ENCODE measurements at places on chromosomes 6 and 20. TPM values are rescaled to one million over a fixed set of nuclear protein-coding genes. Genes with fewer than 3 reads are reported as not detected.

FOXQ1 gene
- total RNA-seq, result 0.52 TPM

TMEM151B gene
- total RNA-seq, result 0.37 TPM

CNR1 gene
- total RNA-seq, result 0.87 TPM

PTGIS gene
- not detected for total RNA-seq

MICA gene
- total RNA-seq, result 75.4 TPM

ANKEF1 gene
- 4.4 TPM for total RNA-seq

ERVFRD-1 gene
- not detected for total RNA-seq

GRCh38 chr20:61708891-61709290, 356.8 kb downstream of the TAF4 start:
- DNase-seq, result no peak

DNA sequence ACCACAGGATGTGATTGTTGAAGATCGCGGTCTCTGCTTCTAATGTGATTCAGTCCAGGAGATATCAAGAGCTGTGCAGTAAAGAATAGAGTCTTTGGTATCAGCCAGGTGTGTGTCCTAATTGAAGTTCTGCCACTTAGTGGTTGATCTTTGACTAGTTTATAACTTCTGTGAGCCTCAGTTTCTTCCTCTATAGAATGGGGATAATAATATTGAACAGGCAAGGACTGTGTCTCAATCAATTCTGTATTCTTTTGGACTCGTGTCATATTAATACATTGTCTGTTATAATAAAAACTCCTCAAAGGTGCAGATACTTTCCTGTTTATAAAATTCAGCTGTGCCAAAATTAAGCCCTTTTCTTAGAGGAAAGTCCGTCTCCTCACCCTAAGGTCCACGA, 23.1 kb upstream of the NCOA6 start:
- DNase-seq, result no peak

- DNase-seq, result no peak
Measured at GRCh38 chr6:88890860-88891845, 72.3 kb downstream of the RNGTT start.

DNA sequence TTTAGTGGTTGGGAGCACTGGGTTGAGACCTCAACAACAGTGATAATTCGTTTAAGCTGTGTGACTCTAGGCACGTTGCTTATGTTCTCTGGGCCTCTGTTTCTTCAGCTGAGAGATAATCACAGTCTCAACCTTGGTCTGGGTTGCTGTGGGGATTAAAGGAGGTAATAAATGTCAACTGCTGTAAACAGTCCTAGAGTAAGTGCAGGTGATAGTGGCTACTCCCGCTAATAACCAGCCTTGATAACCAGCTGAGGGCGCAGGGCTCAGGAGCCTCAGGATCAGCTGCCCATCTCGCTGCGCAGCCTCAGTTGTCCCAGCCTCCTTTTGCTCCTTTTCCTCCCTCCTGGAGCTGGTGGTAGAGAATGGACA, 58.0 kb downstream of the JARID2 start:
- no peak for DNase-seq

GRCh38 chr20:48823960-48824498, 3.8 kb downstream of the PREX1 start:
- DNase-seq, result peak; percentile 37

DNA sequence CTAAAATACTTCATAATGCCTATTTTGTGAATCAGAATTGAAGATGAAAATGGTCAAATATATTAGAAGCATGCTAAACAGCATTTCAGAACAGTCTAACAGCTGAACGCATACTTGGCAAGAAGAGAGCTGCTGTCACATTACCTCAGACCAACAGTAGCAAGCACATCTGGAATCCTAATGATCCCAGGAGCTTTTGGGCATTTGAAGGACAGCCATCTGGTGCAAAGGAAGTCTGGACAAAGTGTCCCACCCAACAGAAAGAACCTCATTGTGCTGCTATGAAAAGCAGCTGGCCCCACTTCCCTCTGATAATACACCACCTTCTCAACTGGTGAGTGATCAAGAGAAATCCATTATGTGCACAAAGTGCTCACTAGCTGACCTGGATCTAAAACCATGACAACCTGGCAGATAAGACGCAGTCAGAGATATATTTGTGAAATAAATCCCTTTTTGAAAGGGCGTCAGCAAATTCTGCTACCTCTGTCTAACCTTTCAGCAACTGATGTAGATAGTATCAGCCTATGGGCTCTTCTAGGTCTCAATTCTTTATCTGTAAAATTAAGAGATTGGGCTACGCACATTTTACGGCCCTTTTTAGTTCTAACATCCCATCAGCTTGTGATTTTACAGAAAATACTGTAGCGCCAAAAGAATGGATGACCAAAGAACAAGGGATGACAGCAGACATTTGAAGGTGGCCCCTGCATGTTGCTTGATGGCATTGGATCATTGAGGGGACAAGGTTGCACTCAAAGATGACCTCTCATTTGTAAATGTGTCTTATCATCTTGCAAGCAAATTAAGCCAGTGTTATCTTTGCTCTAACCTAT, 78.7 kb downstream of the SGK1 start:
- no peak for DNase-seq

DNA sequence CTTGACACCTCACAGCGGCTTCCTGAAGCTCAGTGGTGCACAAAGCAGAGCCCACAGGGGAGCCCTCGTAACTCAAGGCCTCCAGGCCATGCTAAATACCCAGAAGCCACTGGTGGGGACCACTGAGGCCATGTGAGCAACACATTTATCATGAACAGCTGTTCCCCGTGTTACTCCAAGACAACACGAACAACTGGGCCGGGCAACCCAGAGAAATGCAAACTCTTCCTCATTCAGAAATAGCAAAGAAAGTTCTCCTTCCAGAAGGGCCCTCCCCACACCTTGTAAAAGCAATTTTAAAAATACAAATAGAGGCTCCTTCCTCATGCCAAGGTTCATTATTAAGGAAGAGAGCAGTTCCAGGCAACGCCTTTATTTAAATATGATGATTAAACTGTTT, 36.3 kb upstream of the SLCO4A1 start:
- DNase-seq, result no peak

GRCh38 chr6:144362042-144363018, 77.2 kb downstream of the UTRN start:
- no peak for DNase-seq

DNA sequence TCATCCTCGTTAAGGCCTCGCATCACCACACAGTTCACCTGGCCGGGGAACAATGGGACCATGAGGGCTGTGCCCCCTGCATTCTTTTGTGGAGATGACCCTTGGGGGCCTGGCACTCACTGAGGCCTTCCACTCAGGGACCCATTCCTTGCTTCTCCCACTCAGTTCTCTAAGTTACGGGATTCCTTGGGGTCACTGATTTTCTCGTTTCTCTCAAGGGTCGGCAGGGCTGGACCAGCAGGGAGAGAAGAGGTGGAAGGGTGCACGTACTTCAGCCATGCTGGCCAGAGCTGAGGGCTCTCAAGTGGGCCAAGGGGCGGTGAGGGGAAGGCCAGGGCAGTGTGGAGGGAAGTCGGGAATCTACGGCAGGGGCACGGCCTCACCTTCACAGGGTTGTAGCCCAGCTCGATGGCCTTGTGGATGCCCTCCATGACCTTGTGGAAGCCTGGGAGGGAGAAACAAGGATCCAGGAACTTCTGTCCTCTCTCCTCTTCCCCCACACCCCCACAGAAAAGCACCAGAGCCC, 20.8 kb downstream of the MOCS1 start:
- no peak for DNase-seq

GRCh38 chr6:74287932-74288331, 591.9 kb downstream of the CD109 start:
- no peak for DNase-seq

DNA sequence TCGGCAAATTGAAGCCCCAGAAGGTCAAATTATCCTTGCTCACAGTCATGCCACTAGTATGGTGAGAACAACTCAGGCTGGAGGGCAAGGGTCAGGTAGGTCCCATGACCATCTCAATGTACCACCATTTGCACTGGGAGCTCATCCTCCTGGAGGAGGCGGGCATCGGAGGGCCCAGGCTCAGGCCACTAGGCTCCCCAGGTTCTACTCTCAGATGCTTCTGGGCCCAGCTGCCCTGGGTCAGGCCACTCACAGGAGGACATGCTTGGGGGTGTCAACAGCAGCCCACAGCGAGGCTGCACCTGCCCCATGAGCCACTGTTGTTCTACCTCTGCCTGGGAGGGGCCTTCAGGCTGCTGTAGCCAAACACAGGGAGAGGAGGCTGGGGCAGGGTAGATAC, 39.1 kb downstream of the NFATC2 start:
- DNase-seq, result no peak

DNA sequence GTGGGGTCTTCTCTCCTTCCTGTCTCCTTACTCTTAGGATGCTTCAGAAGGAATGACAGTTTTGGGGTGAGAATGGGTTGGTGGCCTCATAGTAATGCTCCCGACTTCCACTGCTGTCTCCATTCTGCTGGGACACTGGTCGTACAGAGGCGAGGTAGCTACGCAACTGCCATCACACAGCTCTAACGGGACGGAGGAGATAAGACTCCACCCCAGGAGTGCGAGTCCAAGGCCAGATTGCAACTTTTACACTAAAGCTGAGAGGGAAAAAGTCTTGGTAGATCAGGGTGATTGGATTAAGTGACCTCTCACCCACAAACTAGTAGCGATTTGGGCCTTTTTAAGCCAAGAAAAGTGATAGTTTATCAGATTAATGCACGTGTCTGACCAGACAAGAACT, 1.8 kb upstream of the PRR18 start:
- DNase-seq, result no peak

DNA sequence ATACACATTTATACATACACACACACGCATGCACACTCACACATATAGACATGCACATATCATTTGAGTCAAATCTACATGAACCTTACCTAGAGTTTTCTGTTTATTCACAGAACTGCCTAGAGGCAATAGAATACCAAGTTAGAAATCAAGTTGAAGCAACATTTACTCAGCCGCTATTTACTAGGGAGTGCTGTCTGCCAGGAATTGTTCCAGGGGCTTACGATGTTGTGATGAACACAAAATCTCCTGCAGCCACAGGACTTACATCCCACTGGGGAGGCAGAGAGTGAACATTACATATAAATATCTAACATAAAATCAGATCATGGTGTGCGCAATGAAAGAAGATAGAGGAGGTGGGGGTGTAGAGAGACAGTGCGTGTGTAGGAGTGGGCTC, 80.4 kb downstream of the GCLC start:
- DNase-seq, result no peak

- DNase-seq, result peak; percentile 50
Measured at GRCh38 chr6:45483021-45483420, 105.3 kb upstream of the SUPT3H start.

DNA sequence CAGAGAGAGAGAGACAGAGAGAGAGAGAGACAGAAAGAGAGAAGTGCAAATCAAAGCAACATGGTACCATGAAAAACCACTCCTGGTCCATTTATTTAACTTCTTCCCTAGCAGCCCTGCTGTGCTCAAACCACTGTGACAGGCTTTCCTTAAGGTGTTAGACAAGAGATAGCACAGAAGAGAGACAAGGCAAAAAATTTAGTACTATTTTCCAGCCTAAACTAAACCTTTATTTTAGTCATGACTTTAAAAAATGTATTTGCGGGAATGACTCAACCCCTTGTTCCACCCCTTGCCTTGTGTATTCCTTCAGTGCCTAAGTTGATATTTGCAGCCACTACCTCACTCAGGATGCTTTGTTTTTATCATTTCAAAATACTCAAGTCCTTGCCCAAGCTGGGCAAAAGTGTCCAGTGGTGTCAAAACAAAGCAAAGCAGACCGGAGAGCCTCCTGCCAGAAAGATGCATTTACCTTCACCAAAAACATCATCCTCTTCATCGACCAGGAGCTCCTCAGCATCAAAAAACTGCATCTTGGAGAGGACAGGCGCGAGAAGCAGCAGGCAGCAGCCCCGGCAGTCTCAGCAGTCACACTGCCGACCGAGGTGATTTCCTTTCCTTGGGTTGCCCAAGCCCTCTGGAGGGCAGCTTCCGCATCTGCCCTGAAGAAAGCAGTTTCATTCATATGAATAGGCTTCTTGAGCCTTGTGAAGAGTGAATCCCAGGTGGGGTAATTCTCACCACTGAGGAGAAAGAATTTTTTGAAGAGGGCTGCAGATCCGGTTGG, at the start of gene RIPOR2:
Gene RIPOR2 (minus strand): TSS at position 595 of the 787 bp plus-strand sequence. CDS start 62 bp downstream, at position 533.
- DNase-seq, result no peak

GRCh38 chr6:100959280-100959679, 78.2 kb upstream of the ASCC3 start:
- DNase-seq, result no peak

DNA sequence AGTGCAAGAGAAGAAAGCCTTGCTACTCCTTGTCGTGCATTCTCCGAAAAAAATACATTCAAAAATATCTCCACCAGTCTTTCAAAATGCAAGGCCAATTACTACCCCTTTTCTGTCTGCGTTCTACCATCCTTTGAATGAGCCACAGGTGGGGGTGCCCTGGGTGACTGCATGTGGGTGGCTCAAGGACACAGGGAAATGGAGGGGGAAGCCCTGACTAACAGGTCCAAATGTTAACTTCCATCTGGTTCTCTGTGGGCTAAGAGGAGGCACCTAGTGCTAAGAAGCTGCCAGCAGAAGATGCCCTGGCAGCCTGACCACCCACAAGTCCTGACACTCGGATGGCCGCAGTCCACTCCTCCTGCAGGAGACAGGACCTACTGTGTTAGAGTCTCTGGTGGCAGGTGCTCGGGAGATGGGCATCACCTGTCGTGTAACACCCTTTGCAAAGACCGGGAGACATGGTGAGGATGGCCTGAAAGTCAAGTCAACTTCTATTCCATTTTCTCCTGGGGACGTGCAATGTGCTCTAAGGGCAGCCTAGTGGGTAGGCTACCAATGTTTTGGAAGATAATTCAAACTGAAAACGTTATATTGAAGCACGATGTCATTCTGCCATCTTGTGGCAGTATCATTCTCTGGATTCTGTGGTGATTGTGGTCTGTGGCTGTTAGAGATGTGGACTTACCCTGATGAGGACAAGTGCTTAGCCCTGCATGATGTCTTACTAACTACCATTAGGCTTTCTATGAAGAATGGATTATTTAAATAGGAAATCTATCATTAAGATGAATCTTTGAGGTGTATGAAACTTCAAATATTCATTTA, 27.4 kb upstream of the IGF2R start:
- DNase-seq, result peak; percentile 10

- DNase-seq, result no peak
Measured at GRCh38 chr6:73263570-73263909, 544 bp upstream of the KHDC1 start.

DNA sequence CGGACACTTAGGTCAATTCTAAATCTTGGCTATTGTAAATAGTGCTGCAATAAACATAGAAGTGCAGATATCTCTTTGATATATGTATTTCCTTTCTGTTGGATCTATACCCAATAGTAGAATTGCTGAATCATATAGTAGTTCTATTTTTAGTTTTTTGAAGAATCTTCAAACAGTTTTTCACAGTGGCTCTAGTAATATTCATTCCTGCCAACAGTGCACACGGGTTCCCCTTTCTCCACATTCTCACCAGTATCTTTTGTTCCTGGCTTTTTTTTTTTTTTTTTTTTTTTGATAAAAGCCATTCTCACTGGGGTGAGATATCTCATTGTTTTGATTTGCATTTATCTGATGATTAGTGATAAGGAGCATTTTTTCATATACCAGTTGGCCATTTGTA, 1.8 kb upstream of the FBXL4 start:
- DNase-seq, result no peak

Data from H4 (cell line).